CD4-positive, alpha-beta T cell treated with Interleukin-10 for 1 hour (primary cell): ENCODE measurements at places on chromosomes 2 and 18.
A peak's percentile ranks its signal among the peaks of the same experiment; 100 is the strongest.

- no peak for DNase-seq
These were observed 163.0 kb downstream of the PRKCE start for GRCh38 chr2:45814488-45814887.

GRCh38 chr2:206002440-206002839 lies 83.5 kb downstream of the INO80D start:
- DNase-seq: no peak

GRCh38 chr2:158313734-158314133 lies 142.8 kb downstream of the CCDC148 start:
- DNase-seq: no peak

- DNase-seq: no peak
These were observed 8.9 kb downstream of the GDF7 start for GRCh38 chr2:20675701-20676352.

DNA sequence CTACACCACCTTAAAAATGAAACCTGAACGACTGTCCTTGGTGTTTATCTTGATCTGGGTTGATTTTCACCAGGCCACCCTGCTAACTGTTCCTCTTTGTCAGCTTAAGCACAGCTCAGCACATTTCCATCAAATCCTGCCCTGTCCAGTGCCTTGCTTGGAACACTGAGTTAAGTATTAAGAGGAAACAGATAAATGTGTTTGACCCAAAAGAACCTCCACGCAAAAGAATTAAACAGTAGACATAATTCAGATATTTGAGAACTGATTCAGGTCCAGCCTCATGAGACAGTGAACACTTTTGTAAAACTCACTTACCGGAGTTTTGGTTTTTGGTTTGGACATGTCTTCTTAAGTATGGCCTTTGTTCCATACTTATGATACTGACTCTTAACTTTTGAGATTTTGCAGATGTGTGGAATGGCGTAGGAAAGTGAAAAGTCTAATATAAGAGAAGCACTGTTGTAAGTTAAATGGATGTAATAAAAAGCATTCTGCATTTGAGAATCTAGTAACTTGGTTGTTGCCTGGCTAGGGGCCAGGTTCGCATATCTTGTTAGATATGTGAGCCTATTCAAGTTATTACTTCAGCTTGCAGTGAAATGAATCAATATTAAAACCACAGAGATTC lies 88.9 kb upstream of the SERPINE2 start:
- DNase-seq: no peak

DNA sequence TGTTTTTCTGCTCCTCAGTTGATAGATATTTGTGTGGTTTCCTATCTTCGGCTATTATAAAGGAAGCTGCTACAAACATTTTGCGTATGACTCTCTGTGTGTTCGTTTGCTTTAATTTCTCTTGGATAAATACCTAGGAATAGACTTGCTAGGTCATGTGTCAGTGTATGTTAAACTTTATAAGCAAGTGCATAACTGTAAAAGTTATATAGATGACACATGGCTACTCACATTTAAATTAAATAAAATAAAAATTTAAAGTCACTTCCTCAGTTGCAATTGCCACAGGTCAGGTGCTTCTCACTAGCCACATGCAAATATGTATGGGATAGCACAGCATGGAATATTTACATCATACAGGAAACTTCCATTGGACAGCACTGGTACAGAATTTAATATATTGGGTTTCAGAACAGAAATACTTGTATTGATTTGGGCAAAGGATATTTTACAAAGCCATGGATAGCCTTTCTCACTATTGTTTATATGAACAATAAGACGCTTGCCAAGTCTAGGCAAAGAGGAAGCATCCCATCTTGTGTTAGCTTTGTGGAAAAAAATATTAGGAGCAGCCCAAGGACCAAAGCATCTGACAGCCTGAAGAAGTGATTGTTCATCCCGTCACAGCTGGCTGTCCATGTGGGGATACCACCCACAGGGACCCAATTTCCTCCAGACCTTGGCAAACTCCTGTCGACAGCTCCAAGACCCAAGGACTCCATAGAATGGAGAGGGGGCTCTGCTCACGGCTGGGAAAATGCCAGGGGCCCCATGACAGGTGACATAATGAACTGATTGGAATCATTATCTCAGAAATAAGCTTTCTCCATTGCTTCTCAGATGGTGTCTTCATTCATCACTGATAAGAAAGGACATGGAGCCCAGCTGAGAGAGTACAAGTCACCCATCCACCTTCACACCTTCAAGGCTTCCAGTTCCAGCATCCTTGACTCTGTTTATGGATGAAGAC lies 196.7 kb downstream of the SH3BP4 start:
- no peak for DNase-seq

- peak; percentile 18 for DNase-seq
These were observed 106.3 kb downstream of the EPHA4 start for GRCh38 chr2:221465776-221466175.

DNA sequence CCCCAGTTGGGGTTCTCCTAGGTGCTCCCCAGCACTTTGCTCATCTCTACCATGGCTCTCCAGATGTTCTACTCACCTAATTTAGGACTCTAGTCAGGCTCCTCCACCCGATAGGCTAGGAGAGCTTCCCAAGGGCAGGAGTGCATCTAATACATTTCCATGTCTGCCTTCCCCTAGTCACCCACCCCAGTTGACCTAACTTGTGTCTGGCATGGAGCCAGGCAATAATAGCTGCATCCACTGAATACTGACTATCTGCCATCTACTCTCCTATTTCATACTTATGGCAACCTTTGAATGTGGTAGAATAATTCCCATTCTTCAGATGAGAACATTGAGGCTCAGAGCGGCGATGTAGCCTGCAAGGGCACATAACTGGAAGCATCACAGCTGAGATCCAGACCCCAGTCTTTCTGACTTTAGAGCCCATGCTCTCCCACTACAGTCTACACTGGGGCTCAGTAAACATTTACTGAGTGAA lies 71.8 kb upstream of the YWHAQ start:
- DNase-seq: no peak

DNA sequence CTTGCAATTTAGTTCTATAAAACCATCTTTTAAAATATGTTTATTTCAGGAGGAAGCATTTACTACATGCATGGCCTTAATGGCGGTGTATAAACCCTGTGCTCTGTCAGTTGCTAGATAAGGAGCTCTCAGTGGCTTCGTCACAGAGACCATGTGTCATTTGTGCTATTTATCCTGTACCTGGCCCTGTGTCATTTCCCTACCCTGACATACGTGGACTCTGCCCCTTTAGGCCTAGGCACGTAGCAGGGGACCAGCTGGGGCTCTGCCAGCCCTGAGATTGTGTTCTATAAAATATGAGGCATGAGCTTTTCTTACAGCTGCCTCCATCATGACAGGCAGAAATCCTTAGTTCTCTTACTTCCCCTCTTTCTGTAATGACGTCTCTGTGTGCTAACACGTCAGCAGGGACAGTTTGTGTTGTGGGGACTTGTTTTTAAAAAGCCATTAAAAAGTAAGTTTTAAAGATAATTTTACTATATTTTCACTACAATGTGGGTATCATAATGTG lies 88.0 kb downstream of the ITGB1BP1 start:
- DNase-seq: no peak

DNA sequence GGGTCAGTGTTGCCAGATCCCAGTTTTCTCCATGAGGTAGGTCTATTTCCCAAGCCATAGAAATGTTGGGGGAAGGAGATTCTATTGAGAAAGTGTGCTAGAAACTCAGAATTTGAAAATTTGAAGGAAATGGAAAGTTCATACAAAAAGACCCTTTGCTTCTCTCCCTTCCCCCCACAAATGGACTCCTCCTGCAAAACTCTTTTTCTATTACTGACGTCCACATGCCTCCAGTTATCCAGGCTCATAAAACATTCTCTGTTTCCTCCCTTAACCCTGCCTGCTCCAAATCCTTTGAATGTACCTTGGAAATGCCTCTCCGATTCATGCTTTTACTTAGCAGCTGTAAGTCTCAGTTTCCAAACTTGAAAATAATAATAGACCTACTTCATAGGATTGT lies 237.5 kb upstream of the TNP1 start:
- no peak for DNase-seq

GRCh38 chr2:31802711-31803110 lies 208.1 kb downstream of the MEMO1 start:
- no peak for DNase-seq

- no peak for DNase-seq
These were observed 100.3 kb upstream of the MBOAT2 start for GRCh38 chr2:9103663-9104277.

- DNase-seq: peak; percentile 47
These were observed 19.2 kb downstream of the DAW1 start for GRCh38 chr2:227890495-227891079.

DNA sequence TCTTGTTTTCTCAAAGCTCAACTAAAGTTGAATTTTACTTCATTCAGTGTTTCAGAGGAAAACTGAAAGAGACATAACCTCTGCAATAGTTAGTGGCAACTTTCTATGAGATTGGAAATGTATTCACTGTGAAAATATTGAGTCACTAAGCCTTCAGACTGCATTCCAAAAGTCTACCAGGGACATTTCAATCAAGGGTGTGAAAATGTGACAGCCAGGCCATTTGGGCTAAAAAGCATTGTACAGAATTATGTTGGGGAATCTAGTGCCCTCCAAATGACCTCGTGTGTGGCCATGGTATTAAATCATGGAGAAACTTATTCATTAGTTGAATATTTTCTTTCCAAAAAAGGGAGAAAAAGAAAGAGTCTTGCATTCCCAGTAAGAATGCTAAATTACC lies 251.9 kb downstream of the GRB14 start:
- no peak for DNase-seq

GRCh38 chr18:6444466-6445228 lies 29.9 kb upstream of the L3MBTL4 start:
- DNase-seq: no peak

DNA sequence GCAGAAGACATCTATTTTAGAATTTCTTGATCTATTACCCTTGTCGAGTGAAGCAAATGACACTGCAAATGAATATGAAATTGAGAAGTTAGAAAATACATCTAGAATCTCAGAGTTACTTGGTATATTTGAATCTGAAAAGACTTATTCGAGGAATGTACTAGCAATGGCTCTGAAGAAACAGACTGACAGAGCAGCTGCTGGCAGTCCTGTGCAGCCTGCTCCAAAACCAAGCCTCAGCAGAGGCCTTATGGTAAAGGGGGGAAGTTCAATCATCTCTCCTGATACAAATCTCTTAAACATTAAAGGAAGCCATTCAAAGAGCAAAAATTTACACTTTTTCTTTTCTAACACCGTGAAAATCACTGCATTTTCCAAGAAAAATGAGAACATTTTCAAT lies 370.4 kb downstream of the XIRP2 start:
- no peak for DNase-seq

- no peak for DNase-seq
These were observed 3.6 kb upstream of the ST3GAL5 start for GRCh38 chr2:85892216-85892944.

DNA sequence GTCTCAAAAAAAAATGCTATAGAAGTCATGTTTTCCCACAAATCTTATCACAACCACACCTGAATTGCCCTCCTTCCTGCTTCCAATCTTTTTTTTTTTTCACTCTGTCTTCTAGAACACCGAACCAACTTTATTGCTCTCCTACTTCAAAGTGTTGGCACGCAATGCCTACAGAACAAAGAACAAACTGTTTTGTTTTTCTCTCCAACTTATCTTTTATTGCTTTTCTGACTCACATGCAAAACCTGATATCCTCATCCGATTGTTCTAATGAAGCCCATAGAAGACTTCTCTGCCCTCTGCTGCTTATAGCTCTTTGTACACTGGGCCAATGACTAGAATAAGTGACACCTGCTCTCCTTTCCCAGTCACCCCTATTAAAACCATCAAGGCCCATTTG lies 602.8 kb downstream of the EPHA4 start:
- no peak for DNase-seq

- DNase-seq: no peak
These were observed 63.8 kb downstream of the TMEM237 start for GRCh38 chr2:201579536-201579935.

- DNase-seq: no peak
These were observed 126.4 kb downstream of the SMAD7 start for GRCh38 chr18:48824231-48824970.

- no peak for DNase-seq
These were observed 413.3 kb downstream of the TSN start for GRCh38 chr2:122168799-122169198.

DNA sequence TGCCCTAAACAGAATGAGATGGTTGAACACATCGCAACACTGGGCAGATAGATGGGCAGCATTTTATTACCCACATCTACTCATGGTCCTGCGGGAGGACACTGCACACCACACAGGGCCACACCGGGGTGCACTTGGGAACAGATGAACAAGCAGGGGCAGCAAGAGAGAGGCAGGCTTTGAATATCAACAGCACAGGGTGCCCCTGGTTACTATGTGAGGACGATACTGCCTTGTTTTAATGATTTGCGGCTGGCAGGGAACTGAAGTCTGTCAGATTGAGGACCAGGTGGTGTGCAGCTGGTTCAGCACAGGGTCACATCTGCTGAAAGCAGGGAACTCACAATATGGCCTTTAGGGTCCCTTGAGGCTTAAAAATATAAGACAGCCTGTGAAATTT lies 195.7 kb downstream of the PIEZO2 start:
- DNase-seq: no peak

DNA sequence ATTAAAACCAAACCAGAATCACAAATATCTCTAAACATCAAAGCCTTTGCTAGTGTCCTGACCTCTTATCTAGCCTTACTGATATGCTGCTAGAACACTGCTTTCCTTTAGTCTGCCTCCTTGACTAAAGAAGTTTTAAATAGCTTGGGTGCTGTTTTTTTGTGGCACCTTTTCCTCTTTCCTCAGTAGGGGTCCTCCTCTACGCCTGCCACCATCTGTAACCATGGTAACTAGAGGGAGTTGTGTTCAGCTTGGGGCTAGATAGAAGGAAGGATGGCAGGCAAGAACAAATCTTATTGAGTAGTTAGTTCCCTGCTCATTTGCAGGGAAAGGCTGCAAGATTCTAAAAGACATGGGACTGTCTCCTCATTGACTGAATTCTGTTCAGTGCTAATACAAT lies 86.0 kb downstream of the TAF4B start:
- DNase-seq: no peak

DNA sequence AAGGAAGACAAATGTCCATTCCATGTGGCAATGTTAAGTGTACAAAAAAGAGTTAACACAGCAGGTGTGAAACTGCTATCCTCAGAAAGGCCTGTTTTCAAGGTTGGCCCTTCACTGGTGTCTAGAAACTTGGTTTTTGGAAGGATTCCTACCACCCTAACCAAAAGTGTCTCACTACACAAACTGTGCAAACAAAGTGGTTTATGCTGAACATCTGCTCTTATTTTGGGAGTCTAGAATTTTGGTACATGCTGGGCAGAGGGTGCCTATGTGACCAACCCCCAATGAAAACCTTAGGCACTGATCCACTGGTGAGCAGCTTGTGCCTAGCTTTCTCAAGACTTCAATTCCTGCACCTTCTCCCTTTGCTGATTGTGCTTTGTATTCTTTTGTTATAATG lies 14.3 kb downstream of the GFPT1 start:
- DNase-seq: no peak
